Activated CD4-positive, CD25-positive, alpha-beta regulatory T cell (primary cell): ENCODE measurements at places on chromosomes 3 and 15.

DNA sequence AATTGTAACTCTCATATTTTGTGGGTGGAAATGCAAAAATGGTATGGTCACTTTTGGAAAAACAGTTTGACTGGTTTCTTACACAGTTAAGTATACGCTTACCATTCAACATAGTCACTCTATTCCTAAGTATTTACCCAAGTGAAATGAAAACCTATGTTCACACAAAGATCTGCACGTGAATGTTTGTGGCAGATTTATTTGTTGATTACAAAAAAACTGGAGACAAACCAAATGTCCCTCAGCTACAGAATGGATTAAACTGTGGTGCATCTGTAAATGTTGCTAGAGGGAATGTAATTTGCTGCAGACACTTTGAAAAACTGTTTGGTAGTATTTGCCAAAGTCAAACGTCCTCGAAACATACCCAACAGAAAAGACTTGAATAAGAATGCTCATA, 29.3 kb downstream of the ACKR2 start:
- DNase-seq: no peak

DNA sequence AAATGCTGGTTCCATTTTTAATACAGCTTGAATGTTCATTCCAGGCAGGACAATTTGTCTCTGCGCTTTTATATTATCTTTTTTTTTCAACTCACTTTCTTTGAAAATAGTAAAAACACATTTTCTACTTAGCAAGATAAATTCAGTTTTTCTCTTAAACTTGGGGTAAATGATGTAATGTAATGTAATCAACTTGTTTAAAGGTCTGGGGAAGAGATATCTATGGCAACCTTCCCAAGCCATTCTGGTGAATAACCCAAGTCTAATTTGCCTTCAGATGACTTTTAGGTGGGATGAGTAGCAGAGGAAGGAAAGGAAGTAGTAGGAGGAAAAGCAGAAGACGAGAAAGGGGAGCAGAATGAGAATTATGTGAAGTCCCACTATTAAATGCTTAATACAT, 335.1 kb downstream of the SV2B start:
- DNase-seq: no peak

GRCh38 chr3:20056725-20057611, 16.7 kb downstream of the KAT2B start:
- DNase-seq: no peak

DNA sequence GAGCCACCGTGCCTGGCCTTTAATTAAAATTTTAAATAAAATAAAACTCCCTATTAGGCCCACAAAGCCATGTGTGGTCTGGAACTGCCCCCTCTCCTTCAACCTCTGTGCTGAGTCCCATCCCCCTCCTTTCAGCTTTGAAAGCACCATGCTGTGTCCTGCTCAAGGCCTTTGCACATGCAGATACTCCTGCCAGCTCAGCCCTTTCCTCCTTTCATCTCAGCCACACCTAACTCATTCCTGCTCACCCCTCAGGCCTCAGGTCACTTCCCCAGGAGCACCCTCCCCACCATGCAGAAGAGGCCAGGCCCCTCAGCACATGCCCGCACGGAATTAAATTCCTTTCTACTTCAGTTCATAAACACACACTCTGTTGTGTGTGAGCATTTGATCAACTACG, 28.1 kb downstream of the ATRIP start:
- no peak for DNase-seq

- DNase-seq: no peak
Observed at GRCh38 chr3:195441476-195441991, 1.3 kb downstream of the ACAP2 start.

DNA sequence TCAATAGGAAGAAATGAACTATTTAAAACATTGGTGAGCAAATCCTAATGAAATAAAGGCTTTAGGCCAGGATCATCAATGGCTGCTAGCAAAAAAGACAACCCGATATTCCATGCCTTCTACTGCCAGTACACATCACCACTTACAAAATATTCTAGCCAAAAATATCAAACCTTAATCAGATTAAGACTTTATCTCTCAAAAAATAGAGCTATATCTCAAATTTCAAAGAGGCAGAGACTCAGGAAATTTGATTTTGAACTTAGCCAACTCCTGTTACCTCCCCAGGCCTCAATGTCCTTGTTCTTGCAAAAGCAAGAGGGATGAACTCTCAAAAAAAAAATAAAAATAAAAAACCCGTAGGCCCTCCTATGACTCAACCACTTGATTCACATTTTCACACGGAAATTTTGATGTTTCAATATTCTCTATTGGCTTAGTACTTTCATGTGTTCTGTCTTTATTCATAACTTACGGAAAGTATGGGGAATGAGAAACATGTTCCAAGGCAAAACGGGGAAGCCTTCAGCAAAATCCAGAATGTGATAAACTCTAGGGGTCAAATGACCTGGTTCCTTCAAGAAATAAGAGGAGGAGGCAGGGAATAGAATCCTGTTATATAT, 273.3 kb upstream of the ZPLD1 start:
- DNase-seq: no peak

- no peak for DNase-seq
Observed at GRCh38 chr3:125213364-125213755, 812 bp upstream of the SLC12A8 start.

GRCh38 chr15:100942656-100943425, 23.7 kb downstream of the LRRK1 start:
- no peak for DNase-seq

GRCh38 chr3:138009476-138010272, at the start of gene CLDN18:
CLDN18 (plus strand) TSS chr3:138010165; CDS start chr3:138010226, 61 bp downstream.
- DNase-seq: no peak

- DNase-seq: no peak
Observed at GRCh38 chr3:9777694-9778021, 7.9 kb upstream of the CAMK1 start.

DNA sequence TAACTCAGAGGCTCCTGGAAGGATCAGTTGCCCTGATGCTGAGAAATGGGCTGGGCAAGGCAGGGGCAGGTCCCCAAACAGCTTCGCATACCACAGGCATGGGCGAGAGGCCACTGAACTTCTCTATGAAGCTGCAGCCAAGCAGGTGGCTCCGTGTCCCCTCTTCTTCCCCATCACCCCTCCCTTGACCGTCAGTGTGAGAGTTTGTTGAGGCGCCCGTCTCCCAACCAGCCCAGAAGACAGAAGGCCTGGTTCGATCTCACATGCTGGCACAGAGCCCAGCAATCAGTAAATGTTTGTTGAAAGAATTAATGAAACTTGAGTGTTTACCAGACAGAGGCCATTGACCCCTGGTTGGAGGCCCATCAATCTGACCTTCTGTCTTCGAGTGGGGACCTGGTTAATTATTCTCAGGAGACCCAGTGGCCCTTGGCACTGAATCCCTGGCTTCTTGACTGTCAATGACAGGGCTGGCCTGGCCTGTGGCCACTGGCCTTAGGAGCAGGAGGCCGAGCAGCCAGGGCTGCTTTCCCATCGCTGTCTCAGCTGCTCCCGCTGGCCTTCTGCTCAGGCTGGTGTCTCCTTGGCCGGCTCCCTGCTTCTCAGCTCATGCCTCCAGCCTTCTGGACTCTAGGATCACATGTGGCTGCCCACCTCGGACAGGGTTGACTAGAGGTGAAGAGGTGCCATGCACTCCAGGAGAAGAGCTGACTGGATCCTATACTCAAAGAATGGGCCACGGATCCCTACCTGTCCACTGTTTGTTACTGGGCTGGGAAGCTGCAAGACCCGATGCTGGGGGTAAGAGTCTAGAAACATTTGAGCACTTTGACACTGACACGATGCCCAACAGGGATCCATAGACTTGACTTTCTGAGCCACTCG, 113.4 kb downstream of the ASB7 start:
- no peak for DNase-seq

DNA sequence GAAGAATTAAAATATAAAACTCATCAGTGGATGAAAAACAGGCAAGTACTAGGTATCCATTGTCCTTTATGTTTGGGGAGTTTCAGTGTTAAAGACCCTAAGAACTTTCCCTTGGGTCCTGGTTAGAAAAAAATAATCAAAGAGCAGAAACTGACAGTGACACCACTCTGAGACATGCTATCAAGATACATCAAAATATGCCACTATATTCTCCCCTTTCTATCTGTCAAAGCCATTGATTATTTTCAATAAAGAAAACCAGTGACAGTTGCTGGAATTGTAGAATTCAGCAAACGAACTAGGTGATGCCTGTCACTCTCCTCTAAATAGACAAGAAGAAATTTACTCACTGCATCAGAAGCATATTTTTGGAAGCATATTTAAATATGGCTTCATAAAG, 496.7 kb upstream of the CFAP20DC start:
- DNase-seq: no peak

- no peak for DNase-seq
Observed at GRCh38 chr3:38238416-38239008, 27.1 kb upstream of the SLC22A13 start.

DNA sequence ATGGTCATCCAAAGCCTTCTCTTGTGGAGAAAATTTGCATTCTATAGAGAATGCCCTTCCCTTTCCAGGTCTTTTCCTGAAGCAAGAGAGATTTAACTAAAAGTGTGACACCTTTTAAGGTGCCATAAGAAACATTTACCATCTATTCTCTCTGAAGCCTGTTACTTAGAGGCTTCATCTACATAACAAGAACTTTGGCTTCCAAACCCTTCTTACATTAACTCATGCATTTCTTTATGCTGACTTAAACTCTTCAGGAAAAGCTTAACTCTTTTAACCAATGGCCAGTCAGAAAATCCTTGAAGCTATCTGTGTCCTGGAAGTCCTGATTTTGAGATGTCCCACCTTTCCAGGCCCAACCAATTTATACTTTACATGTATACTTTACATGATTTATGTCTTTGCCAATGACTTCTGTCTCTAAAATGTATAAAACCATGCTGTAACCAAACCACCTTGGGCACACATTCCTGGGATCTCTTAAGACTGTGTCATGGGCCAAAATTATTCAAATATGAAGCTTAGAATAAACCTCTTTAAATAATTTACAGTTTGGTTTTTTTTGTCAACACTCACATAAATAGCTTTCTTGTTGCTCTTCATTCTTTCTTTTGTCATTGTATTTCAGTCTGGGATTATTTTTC, 472.6 kb upstream of the NECTIN3 start:
- DNase-seq: no peak

DNA sequence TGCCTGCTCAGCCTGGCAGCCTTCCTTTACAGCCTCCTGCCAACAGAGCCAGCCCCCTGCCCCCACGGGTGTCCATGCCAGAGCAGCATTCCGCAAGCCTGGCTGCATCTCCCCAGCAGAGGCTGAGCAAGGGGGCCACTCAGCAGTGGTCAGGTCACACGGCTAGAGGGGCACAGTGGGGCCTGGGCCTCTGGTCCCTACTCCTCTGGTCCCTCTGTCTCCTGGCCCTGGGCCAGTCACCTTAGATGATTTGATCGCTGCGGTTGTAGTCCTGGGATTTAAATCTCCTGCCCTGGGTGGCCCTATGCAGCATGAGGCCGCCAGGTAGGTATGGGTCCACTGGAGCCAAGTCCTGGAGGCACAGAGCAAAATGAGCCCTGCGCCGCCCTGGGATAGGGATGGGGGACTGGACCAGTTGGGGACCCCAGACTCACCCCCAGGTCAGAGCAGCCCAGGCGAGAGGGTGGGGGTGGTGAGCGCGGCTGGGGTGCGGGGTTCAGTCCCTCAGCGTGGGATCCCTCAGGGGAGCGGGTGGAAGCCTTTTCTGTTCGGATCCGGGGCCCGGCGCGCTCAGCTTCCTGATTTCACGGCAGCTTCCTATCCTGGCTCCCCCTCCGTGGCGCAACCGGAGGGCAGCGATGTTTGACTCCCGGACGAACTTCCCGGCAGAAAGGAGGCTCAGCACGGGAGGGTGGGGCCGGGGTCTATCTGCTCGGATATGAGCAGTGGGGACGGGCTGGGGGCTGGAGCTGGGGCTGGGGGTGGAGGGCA, at the start of gene ZBTB47:
TSS of gene ZBTB47 (plus strand) at position 138 of the 771 bp plus-strand sequence. CDS start 4,659 bp downstream, outside the sequence.
- DNase-seq: no peak

DNA sequence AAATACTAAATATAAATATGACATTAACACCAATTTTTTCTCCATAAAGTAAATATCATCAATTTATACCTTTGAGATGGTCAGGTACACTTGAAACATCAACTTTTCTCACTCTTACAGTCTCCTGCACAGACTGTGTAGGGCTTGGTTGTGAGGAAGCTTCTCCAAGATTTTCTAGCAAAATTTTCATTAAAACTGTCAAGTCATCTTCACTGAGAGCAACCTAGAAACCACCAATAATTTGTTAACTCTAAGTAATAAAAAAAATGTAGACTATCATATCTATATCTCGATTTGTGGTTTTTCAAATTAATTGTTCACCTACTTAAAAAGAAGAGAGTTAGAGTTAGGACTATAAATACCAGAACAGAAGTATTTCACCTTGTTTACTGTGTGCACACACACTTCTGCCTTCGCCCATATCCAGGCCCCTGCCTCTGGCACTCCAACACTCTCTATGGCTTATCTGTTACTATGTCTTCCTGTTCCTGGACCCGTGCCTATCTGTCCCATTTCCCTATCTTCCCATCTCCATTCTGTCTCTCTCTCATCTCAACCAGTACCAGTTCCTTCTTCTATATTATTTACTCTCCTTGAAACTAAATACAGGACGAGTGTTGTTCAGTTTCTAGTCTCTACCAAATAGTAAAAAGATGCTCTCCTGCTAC, 123.6 kb downstream of the VPS13C start:
- no peak for DNase-seq

- DNase-seq: no peak
Observed at GRCh38 chr15:40773496-40773895, 3.7 kb downstream of the C15orf62 start.

GRCh38 chr3:81003008-81003645, 758.3 kb downstream of the GBE1 start:
- no peak for DNase-seq

GRCh38 chr15:58063614-58064013, 1.9 kb downstream of the ALDH1A2 start:
- no peak for DNase-seq

- DNase-seq: peak; percentile 26
Observed at GRCh38 chr3:105367406-105368213, 901 bp downstream of the ALCAM start.

- no peak for DNase-seq
Observed at GRCh38 chr3:27532426-27533260, 48.5 kb upstream of the SLC4A7 start.

- no peak for DNase-seq
Observed at GRCh38 chr3:150956376-150956775, 16.2 kb downstream of the CLRN1 start.

- DNase-seq: no peak
Observed at GRCh38 chr3:30457081-30457480, 149.3 kb upstream of the TGFBR2 start.

DNA sequence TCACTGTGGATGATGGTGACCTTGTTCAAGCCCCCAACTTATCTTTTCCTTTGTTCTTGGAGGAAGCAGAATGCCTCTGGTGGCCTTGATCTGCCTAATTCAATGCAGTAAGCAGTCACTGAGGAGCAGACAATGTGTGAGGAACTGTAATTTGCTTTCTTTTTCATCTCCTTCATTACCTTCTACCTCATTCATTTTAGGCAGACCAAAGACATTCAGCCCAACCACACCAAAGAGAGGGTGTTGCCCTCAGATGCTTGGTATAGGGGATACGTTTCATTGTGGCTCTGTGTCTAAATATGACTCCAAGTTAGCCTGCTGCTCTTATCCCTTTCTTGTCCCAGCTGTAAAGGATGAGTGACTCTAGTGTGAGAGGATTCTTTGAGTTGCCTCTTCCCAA, 15.3 kb downstream of the EXOSC7 start:
- DNase-seq: no peak

GRCh38 chr3:13054341-13055285, 18.6 kb downstream of the IQSEC1 start:
- no peak for DNase-seq

GRCh38 chr3:174002543-174002942, 605.0 kb downstream of the NLGN1 start:
- DNase-seq: no peak

GRCh38 chr3:57048728-57049127, 11.7 kb upstream of the SPATA12 start:
- no peak for DNase-seq
